NCI-H1417 (cell line): ENCODE measurements at places on chromosomes 5 and 9.
A peak's percentile ranks its signal among the peaks of the same experiment; 100 is the strongest.

- DNase-seq: no peak
These were observed 25.1 kb upstream of the CLPTM1L start for GRCh38 chr5:1370006-1370405.

GRCh38 chr9:13282998-13283397, 3.5 kb upstream of the MPDZ start:
- no peak for DNase-seq

GRCh38 chr5:138536665-138537315, 6.2 kb downstream of the ETF1 start:
- DNase-seq: no peak

- peak; percentile 88 for DNase-seq
These were observed 4.1 kb downstream of the TRIO start for GRCh38 chr5:14147210-14147609.

DNA sequence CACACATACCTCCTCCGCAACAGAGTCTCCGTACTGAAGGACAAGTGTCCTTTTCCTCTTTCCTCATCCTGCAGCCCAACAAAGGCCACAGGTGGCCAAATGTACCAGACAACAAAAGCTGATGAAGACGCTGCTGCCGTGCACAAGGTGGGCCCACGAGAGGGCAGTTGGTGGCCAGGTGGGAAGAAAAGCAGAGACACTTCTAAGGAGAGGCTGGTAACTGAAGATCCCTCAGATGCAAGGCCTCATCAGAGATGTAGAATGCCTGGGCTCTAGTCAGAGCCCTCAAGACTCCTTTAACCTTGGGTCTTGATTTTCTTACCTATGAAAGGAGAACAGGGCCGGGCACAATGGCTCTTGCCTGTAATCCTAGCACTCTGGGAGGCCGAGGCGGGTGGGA, 75.7 kb downstream of the NRG2 start:
- DNase-seq: no peak

GRCh38 chr5:86030753-86031152, 587.0 kb upstream of the COX7C start:
- no peak for DNase-seq

- DNase-seq: no peak
These were observed 9.5 kb downstream of the CXXC5 start for GRCh38 chr5:139657363-139658321.

DNA sequence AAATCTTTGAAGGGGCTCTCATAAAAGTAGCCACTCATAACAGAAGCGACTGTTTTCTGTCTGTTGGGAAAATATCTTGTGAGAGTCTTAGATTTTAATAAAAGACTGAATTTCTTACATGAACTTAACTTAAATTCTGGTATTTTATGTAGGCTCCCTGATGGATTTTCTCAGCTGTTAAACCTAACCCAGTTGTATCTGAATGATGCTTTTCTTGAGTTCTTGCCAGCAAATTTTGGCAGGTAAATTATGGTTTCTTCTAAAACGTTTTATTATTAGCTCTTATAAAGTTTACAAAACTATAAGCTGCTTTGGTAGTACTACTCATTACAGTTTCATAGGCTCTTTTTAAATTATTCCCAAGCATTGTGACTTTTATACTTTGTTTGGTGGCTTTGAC, 87.0 kb downstream of the ERBIN start:
- no peak for DNase-seq

DNA sequence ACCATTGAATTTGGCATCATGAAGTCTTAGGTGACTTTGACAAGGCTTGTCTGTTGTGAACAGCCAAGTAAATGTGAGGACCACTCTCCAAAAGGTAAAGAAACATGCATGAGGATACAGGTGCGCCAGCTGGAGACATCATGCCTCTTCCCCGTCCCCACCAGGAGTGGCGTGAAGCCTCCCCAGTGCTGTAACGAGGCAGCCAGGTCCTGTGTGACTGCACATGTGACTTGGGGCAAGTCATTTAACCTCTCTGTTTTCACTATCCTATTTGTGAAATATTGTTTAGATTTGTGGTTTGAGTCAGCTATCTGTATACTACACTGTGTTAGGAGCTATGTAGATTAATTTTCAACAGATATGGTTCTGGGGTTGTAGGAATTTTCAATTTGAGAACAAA, 65.0 kb downstream of the DOCK8 start:
- no peak for DNase-seq

GRCh38 chr9:3444016-3444415, 81.8 kb downstream of the RFX3 start:
- DNase-seq: no peak

DNA sequence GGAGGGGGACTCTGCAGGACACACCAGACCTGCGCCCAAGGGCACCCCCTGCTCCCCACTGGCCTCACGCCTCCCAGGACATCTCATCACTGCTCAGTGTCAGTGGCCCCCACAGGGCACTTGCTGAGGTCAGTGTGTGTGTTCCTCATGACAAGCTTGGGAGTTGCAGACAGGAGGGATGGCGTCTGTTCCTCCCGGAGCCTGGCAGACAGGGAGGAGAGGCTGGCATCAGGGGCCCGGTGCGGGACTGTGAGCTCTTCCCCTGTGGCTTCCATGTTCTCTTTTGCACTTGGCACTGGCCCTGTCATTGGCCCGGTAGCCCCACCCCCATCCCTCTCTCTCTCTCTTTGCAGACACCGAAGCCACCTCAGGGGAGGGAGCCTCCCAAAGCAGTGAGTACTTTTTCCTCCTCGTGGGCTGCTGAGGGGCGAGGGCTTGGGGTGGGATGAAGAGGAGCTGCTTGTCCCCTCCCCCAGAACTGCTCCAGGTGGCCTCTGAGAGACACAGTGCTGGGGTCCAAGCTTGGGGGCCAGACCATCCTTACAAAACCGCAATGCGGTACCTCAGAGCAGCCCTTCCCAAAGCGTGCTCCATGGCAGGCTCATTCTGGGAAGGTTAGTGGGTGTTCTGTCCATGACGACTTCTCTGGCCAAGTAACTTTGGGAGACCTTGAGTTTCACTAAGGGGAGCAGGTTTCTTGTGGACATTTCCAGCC, 75.7 kb downstream of the AMBP start:
- no peak for DNase-seq

- DNase-seq: no peak
These were observed 1.0 kb downstream of the CYSTM1 start for GRCh38 chr5:140176031-140176387.

DNA sequence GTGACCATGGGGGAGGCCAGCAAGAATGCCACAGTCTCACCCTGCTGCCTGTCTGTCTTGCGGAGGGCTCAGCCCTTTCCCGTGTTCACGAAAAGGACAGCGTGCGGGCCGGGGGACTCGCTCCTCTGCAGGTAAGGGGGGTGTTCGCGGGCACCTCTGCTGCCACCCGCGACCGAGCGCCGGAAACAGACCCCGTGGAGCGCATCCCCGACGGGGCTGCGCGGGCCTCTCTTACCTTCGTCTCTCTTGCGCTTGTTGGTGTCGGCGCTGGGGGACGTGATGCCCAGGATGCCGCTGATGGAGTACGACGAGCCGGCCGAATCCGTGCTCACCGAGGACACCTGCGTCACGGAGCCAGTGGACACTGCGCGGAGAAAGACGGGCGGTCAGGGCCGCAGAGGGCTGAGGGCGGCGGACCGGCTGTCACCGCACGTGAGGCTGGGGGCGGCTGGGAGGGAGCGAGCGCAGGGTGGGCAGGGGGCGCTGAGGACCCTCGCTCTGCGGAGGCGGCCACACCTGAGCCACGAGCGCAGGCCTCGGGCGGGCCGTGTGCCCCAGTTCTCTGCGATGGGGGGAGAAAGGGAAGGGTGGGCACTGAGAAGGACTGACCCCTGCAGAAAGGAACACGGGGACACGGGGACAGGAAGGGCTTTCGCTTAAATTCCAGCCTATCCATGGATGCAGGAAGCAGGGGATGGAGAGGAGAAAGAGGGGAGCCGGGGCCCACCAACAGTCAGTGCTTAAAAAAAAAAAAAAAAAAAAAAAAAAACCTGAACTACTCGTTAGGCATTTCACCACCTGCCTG, 31.5 kb downstream of the PAX5 start:
- no peak for DNase-seq
